Keratinocyte (primary cell): ENCODE measurements at places on chromosomes 5 and 9. TPM values are rescaled to one million over a fixed set of nuclear protein-coding genes. Genes with fewer than 3 reads are reported as not detected.

DNA sequence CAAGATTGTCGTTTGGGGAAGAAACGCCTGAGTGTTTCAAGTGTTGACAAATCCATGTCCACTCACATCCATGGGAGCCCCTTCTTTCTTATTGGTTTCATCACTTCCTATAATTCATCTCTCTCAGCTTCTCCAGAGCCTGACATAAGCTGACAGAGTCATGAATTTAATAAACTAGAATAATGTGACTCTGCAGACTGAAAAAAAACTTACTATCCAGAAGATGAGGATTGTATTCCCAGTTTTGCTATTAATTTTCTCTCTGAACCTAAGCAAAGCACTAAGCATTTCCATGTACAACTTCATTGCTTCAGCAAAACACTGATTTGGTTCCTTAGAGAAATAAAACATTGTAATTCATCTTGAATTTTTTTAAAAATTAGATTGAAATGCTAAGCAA lies 691.8 kb downstream of the MTRR start:
- no peak for DNase-seq

GRCh38 chr9:88767504-88767790 lies 223.8 kb upstream of the S1PR3 start:
- no peak for DNase-seq

GRCh38 chr5:173472164-173472563 lies 143.9 kb upstream of the STC2 start:
- DNase-seq = peak; percentile 45

DNA sequence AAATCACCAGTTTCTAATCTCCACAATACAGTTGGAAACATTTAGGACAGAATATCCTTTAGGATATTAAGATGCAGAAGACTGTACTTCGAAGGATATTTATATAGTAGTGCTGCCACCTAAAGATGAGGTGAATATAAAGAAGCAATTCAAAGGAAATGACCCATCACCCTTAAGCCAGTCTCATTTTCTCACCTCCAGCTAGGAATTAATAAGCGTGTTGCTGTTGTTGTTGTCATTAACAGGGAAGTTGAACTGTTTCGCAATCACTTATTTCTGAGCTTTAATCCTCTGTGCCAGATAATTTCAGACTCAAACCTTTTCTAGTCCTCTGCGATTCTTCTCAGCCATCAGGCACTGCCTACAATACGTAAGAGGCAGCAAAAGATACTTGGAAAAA lies 7.8 kb upstream of the PURA start:
- DNase-seq = no peak

DEPDC1B gene
- 9.7 to 19.5 TPM (median 12.0 TPM) in 3 replicates for polyA plus RNA-seq

GRCh38 chr9:35615981-35616680 lies 2.1 kb downstream of the CD72 start:
- DNase-seq = no peak

GRCh38 chr9:137982200-137982599 lies 104.6 kb downstream of the CACNA1B start:
- DNase-seq = no peak

GRCh38 chr5:93088592-93089389 lies 492.2 kb downstream of the NR2F1-AS1 start:
- no peak for DNase-seq
